ENCODE measurements at places on chromosomes 13 and 19.
A peak's percentile ranks its signal among the peaks of the same experiment; 100 is the strongest.

DNA sequence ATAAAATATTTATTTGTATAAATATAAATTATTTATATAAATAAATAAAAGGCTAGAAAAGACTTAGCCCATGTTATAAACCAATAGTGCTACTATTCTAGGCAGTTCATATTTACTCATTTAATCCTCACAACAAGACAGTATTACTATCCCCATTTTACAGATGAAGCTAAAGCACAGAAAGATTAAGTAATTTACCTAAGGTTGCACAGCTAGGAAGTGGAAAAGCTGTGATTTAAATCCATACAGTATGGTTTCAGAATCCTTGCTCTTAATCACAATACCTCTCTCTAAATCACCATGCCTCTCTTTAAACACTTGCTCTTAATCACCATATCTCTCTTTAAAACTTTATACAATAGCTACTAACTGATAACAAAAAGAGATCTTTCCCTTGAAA lies 13.8 kb downstream of the SPRYD7 start:
- DNase-seq, result no peak

GRCh38 chr13:30121244-30121643 lies 186.1 kb downstream of the KATNAL1 start:
- no peak for DNase-seq

DNA sequence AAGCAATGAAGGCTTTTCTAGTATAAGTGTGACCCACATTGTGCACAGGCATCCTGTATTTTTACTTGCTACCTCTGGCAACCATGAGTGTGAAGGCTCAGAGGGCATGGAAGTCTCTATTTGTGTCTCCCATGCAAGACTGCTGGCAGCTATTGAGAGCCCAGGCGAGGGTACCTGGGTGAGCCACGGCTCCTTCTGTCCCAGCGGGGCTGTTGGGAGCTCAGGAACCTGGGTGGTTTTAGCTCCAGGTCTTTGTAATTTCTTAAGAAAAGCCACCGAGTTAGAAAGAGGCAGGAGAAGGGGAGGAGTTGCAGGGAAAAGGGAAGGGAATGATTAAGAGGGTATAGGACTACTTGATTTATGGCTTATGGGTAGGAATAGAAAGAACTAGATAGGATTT lies 190.4 kb upstream of the SOX1 start:
- no peak for DNase-seq

GRCh38 chr19:7535047-7535997 lies at the start of gene PNPLA6:
Gene PNPLA6 (plus strand): TSS chr19:7535717. CDS start chr19:7535789, 72 bp downstream.
- peak; percentile 93 for DNase-seq

- no peak for DNase-seq
Measured at GRCh38 chr19:4077007-4077374, 10.3 kb upstream of the ZBTB7A start.

GRCh38 chr13:39688699-39689405 lies 33.4 kb downstream of the COG6 start:
- DNase-seq, result no peak

GRCh38 chr13:86020351-86021002 lies 221.3 kb upstream of the SLITRK6 start:
- no peak for DNase-seq

DNA sequence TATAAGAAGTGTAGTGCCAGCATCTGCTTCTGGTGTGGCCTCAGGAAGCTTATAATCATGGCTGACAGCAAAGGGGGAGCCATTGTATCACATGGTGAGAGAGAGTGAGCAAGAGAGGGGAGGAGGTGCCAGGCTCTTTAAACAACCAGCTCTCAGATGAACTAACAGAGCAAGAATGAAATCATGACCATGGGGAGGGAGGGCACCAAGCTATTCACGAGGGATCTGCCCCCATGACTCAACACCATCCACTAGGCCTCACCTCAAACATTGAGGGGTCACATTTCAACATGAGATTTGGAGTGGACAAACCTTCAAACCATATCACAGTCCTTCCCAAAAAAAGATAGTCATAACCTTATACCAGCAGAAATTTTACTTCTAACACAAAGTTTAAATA lies 174.0 kb downstream of the GPC5 start:
- no peak for DNase-seq

- DNase-seq, result no peak
Measured at GRCh38 chr19:47886010-47886559, at the start of gene SULT2A1. Gene SULT2A1 (minus strand): TSS chr19:47886315. CDS start chr19:47886257, 58 bp downstream.

DNA sequence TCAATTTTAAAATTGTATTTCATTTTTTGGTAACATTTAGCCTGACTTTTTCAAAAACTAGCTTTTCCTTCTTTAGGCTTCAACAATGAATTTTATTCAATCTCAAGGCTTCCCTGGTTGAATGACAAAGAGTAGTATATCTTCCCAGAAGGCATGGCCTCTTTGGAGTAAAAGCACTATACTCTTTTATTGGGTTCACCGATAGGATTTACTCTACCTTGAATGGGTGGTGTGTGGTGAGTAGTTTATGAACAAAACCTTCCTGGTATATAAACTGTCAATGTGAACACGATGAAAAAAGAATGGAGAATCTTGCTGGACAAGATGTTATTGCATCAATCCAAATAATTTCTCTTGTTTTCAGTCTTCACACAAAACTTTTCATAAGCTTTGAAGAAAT lies 167.7 kb downstream of the DACH1 start:
- DNase-seq, result no peak

DNA sequence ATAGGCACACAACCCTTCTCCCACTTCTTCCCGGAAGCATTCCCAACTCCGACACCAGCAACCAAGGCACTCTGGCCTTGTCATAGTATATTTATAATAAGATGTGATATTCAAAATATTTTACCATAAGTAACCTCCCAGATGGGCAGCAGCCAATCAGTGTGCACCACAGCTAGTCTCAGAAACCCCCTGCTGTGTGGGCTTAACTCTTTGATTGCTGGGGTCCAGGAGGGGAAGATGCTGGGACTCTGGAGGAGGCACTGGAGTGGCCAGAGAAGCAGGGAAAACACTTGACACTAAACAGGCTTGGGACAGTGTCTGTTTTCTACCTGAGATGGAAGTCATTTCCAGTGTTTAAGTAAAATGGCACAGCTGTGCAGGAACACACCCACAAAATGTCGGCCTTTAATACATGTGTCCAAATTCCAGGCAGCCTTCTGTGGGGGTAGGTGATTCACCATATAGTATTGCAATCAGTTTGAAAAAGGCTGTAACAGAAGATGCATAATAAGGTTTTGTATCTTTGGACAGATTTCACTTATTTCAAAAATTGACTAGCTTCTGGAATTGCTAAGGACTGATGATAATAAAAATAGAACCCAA lies 100.7 kb downstream of the MBNL2 start:
- DNase-seq, result no peak

GRCh38 chr19:14383661-14384555 lies 2.7 kb downstream of the ADGRE5 start:
- peak; percentile 60 for DNase-seq

GRCh38 chr19:16206046-16206605 lies 8.4 kb downstream of the AP1M1 start:
- no peak for DNase-seq

DNA sequence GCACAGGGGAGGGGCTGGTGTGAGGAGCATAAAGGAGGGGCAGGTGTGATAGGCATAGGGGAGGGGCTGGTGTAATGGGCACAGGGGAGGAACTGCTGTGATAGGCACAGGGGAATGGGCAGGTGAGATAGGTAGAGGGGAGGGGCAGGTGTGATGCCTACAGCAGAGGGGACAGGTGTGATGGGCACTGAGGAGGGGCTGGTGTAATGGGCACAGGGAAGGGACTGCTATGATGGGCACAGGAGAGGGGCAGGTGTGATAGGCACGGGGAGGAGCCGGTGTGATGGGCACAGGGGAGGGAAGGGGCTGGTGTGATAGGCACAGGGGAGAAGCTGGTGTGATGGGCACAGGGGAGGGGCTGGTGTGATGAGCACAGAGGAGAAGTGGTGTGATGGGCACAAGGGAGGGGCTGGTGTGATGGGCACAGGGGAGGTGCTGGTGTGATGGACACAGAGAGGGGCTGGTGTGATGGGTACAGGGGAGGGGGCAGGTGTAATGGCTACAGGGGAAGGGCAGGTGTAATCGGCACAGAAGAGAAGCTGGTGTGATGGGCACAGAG lies 39.5 kb upstream of the POP4 start:
- DNase-seq, result no peak

GRCh38 chr13:110628477-110628793 lies 13.1 kb downstream of the NAXD start:
- DNase-seq, result no peak

DNA sequence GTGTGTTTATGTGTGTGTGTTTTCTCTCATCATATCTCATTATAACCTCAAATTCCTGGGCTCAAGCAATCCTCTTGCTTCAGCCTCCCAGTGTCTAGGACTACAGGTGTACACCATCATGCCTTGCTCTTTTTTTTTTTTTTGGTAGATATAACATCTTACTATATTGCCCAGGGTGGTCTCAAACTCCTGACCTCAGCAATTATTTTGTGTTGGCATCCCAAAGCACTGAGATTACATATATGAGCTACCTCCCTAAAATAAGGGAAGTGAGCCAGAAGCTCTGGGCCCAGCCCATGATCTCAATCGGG lies 448 bp upstream of the ZNF543 start:
- DNase-seq, result no peak

GRCh38 chr13:24304620-24305019 lies 4.8 kb upstream of the C1QTNF9 start:
- DNase-seq, result no peak

- DNase-seq, result no peak
Measured at GRCh38 chr13:48457578-48458242, 44.8 kb upstream of the LPAR6 start.

- DNase-seq, result no peak
Measured at GRCh38 chr13:94851576-94851975, 139.2 kb upstream of the SOX21 start.

- no peak for DNase-seq
Measured at GRCh38 chr13:41231786-41232185, 31.6 kb downstream of the MTRF1 start.

- DNase-seq, result no peak
Measured at GRCh38 chr13:88590574-88590973, 919.4 kb downstream of the SLITRK5 start.

DNA sequence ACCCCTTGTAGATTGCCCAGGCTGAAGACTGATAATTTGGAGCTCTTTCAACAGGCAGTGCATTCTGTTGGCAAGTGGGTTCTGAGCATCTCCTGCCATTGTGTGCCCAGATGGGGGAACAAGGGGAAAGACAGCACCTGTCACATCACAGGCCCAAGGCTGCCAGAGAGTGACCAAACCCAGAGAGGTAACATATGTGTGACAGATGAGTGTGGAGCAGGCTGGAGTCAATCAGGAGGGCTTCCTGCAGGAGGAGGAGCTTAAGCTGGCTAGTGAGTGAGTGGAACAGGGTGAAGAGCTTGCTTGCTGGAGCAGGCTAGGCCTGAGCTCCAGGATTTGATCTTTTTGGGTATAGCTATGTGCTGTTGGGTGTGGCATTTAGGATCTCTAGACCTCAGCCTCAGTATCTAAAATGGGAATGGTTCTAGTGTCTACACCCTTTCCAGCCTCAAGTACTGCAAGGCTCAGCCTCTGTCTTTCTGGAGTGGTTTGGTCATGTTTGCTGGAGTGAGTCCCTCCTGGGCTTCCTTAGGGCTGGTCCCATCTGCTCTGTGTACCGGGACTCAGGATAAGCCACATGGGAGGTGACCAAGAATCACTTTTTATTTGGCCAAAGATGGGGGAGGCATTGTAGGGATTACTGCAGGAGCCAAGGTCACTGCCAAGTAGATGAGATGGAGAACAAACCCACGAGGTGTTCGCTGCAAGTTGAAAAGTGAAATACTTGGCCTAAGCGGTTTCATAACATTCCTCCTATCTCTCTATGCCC lies 152.4 kb upstream of the TSHZ3 start:
- DNase-seq, result no peak

GRCh38 chr13:21730186-21730880 lies 59.5 kb downstream of the FGF9 start:
- no peak for DNase-seq

DNA sequence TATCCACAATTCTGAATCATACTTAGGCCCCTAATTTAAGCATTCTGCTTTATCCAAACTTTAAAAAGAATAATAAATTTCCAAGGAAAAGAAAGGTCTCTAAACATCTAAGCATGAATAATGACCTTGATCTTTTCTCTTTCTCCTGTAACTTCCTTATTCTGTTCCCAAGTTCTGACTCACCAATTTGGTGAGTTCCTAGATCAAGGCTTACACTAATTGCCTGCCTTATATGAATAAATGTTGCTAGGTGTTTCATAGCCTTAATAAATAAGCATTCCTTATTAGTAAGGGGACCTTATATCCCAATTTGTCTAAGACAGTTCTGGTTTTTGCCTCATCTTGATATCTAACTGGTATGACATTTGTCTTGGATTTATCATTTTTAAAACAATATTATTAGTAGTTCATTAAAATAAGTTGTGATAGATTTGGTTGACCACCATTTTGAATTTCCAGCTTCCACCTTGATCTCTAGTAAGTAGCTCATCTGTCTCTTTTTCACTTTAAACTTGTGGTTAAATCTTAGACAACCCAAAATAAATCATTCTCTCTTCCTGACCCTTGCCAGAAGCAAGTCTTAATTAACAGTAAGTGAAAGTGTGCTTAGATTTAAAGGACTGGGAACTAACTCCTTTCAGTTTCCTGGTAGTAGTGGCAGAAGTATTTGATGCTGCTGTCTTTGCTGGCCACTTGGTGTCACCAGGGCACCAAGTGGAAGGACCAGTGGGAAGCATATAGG lies 121.2 kb upstream of the MLNR start:
- no peak for DNase-seq

DNA sequence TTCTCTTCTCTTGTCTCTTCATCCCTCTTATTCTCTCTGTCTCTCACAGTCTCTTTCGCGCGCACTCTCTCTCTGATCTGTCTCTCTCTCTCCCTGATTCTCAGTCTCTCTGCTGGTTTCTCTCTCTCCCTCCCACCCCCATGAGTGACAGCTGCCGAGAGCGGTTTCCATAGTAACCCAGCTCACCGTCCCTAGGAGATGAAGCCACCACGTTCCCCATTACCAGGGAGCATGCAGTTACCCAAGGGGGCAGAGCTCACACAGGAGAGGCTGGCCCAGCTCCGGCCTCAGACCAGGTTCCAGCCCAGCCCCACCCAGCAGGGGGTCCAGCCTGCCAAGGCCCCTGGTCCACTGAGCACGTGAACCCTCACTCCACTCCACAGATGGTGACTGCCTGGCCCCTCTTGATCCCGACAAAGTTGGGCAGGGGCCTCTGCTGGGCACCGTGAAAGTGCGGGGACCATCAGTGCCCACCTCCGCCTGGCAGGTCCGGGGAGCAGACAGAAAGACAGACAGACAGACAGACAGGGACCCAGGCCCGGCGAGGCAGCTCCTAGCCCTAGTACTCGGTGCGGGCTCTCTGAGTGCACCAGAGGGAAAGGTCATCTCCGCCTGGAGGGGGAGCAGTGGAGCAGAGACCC lies 50.6 kb downstream of the CELF5 start:
- DNase-seq, result no peak

GRCh38 chr13:19959141-19959830 lies 759 bp downstream of the ZMYM2 start:
- DNase-seq, result peak; percentile 67

- no peak for DNase-seq
Measured at GRCh38 chr13:92768602-92769001, 458.0 kb upstream of the GPC6 start.

- DNase-seq, result no peak
Measured at GRCh38 chr19:39246951-39247669, 1.5 kb downstream of the IFNL4 start.

- DNase-seq, result no peak
Measured at GRCh38 chr13:112696001-112696868, 6.4 kb downstream of the ATP11A start.

All from hematopoietic multipotent progenitor cell (in vitro differentiated cells).